ENCODE measurements at places on chromosomes 3 and 15. TPM values are rescaled to one million over a fixed set of nuclear protein-coding genes. Genes with fewer than 3 reads are reported as not detected.

Gene IREB2
- 57.6 TPM for total RNA-seq

Gene MTMR10
- total RNA-seq = 13.4 TPM

Gene FRMD4B
- 2.0 TPM for total RNA-seq

Gene CASR
- not detected for total RNA-seq

Gene PIERCE2
- 2.0 TPM for total RNA-seq

Gene OXSM
- total RNA-seq = 17.7 TPM

Gene AMT
- total RNA-seq = 4.8 TPM

Gene UPK1B
- total RNA-seq = not detected

Gene SI
- not detected for total RNA-seq

Gene VILL
- 1.2 TPM for total RNA-seq

Gene PCOLCE2
- 4.4 TPM for total RNA-seq

Gene NEIL1
- 41.4 TPM for total RNA-seq

Gene GOLGA6L7
- not detected for total RNA-seq

Gene FOXL2
- not detected for total RNA-seq

All from HCT116 (cell line).